ENCODE measurements at places on chromosomes 16 and 17. TPM values are rescaled to one million over a fixed set of nuclear protein-coding genes. Genes with fewer than 3 reads are reported as not detected.

The RIPOR1 gene
- 19.0 TPM for total RNA-seq

The SEZ6L2 gene
- total RNA-seq, result 12.1 TPM

The TBX21 gene
- 0.40 TPM for total RNA-seq

The TMEM235 gene
- not detected for total RNA-seq

The CBX4 gene
- 10.6 TPM for total RNA-seq

The PABPN1L gene
- not detected for total RNA-seq

The IL17C gene
- not detected for total RNA-seq

The RDM1 gene
- 0.66 TPM for total RNA-seq

The RCVRN gene
- total RNA-seq, result not detected

The PPY gene
- total RNA-seq, result not detected

The NDRG4 gene
- 3.0 TPM for total RNA-seq

The CHAD gene
- total RNA-seq, result 1.8 TPM

The TELO2 gene
- total RNA-seq, result 18.4 TPM

The GSG1L gene
- total RNA-seq, result 0.13 TPM

The MYH10 gene
- 12.4 TPM for total RNA-seq

The HASPIN gene
- 13.2 TPM for total RNA-seq

The EME1 gene
- 1.8 TPM for total RNA-seq

The NECAB2 gene
- total RNA-seq, result 0.25 TPM

The RAPGEFL1 gene
- 108 TPM for total RNA-seq

The GPR139 gene
- total RNA-seq, result not detected

The CRYBA1 gene
- total RNA-seq, result not detected

The ST6GALNAC2 gene
- total RNA-seq, result 6.3 TPM

The TBC1D28 gene
- not detected for total RNA-seq

The JUP gene
- total RNA-seq, result 317 TPM

The CRISPLD2 gene
- total RNA-seq, result 10.4 TPM

The DBNDD1 gene
- total RNA-seq, result 2.2 TPM

The TBC1D3L gene
- total RNA-seq, result 14.8 TPM

The HCRT gene
- total RNA-seq, result not detected

The PRRT2 gene
- 1.4 TPM for total RNA-seq

The OMG gene
- not detected for total RNA-seq

The CHD9NB gene
- total RNA-seq, result 2.5 TPM

The OSBPL7 gene
- total RNA-seq, result 34.8 TPM

The KLHDC4 gene
- total RNA-seq, result 21.8 TPM

The TBC1D10B gene
- total RNA-seq, result 45.0 TPM

The TMIGD1 gene
- total RNA-seq, result 14.4 TPM

The SOST gene
- not detected for total RNA-seq

The NPEPPS gene
- 122 TPM for total RNA-seq

The KRTAP4-5 gene
- not detected for total RNA-seq

The KRT20 gene
- total RNA-seq, result 1,610 TPM

The ADAM11 gene
- total RNA-seq, result 0.42 TPM

The CPNE7 gene
- 0.19 TPM for total RNA-seq

The SLC5A10 gene
- not detected for total RNA-seq
